Activated CD4-positive, CD25-positive, alpha-beta regulatory T cell treated with anti-CD3 and anti-CD28 coated beads, Interleukin-2, amount 50 U/mL, for 16 hours (primary cell): ENCODE measurements at places on chromosomes 1 and 21.

DNA sequence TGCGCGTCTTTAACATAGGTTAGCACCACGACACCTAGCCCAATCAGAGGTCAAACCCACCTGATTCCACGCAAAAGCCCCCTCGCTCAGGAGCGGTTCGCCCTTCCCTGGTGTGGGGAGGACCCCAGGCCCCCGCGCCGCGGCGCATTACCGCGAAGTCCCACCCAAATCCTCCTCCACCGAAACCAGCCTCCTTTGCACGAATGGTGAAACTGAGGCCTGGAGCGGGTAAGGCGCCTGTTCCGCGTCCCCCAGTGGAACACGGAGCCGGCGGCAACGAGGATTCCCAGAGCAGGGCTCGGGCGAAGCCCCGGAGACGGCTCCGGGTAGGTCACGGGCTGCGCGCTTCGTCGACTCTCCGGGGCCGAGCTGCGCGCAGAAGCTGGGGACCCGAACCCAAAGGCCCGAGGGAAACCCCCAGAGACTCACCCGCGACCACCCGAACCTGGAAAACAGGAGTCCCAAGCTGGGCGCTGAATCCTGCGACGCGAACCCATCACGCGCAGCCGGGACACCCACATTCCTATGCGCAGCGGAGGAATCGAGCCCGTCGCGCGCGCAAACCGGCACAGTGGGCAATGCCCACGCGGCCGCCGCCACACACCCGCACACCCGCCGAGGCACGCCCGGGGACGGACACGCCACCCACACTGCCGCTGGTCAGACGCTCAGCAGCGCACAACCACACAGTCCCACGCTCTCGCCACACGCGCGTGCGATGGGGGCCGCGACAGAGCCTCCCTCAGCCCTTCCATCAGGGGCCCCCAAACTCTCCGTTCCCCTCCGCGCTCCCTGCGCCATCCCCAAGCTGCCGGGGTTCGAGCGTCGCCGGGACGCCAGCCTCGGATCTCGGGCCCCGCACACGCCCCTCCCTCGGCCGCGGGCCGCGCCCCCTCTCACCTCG, 507 bp downstream of the GLIS1 start:
- DNase-seq = no peak

GRCh38 chr1:82830690-82831380, 1030.1 kb downstream of the ADGRL2 start:
- DNase-seq = no peak

DNA sequence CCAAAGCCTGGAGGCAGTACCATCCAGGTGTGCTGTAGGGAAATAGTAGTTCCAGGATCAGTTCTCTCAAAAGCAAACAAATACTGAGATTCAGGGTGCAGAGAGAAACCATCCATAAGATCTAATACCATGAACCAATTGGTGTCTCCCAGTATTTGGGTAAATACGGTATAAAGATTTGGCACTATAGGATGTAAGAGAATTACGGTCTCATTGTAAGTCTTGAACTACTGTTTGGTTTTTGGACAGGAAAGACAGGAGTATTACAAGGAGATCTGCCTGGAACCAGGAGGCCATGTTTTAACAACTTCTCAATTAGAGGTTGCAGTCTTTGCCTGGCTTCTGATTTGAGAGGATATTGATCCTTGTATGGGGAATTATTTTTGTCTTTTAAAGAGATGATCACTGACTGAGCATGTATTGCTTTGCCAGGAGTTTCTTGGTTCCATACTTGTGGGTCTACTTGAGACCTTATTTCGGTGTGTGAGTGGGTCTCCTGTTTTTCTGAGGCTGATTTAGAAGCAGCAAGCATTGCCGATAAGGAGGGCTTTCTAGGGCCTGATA, 10.2 kb downstream of the AADACL4 start:
- DNase-seq = no peak

- DNase-seq = no peak
Measured at GRCh38 chr1:60916906-60917305, 165.5 kb upstream of the NFIA start.

- DNase-seq = no peak
Measured at GRCh38 chr1:24936684-24937083, 6.6 kb upstream of the RUNX3 start.

- no peak for DNase-seq
Measured at GRCh38 chr1:181086926-181087325, 1.6 kb upstream of the IER5 start.

GRCh38 chr1:81023187-81023724, 777.5 kb upstream of the ADGRL2 start:
- DNase-seq = no peak

DNA sequence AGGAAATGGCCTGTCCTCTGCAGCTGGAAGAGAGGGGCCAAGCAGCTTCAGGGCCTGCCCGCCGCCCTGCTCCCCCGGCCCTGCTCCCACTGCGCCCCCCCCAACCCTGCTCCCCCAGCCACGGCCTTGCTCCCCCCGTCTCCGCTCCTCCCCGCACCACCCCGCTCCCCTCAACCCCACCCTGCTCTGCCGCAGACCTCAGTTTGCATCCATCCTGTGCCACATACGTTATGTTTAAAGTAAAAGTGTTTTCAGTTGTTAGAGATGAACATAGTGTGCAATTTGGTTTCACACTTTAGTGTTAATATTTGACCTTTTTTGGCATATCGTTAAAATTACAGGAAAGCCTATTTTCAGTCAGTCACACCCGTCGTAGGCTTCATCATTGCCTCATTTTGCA, 34.1 kb upstream of the DIP2A start:
- no peak for DNase-seq

GRCh38 chr1:41918450-41919043, at the start of gene HIVEP3:
Gene HIVEP3 (minus strand): TSS chr1:41918922.
- DNase-seq = no peak

- DNase-seq = no peak
Measured at GRCh38 chr1:5597991-5598823, 394.0 kb downstream of the NPHP4 start.

DNA sequence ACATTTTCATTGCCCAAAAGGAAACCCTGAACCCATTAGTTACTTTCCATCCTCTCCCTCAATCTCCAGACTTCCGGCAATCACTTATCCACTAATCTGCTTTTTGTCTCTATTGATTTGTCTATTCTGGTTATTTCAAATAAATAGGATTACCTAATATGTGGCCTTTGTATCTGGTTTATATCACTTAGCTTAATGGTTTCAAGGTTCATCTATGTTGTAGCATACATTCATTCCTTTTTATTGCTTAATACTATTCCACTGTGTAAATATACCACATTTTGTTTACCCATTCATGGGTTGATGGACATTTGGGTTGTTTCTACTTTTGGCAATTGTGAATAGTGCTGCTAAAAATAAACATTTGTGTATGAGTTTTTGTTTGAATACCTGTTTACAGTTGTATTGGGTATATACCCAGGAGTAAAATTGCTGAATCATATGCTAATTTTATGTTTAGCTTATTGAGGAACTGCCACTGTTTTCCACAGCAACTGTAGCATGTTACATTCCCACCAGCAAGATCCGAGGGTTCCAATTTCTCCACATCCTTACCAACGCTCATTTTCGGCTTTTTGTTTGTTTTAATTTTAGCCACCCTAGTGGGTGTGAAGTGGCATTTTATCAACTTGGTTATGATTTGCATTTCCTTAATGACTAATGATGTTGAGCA, 2.5 kb upstream of the SLC25A44 start:
- DNase-seq = no peak

GRCh38 chr1:46617108-46617800, 643 bp upstream of the MOB3C start:
- no peak for DNase-seq

DNA sequence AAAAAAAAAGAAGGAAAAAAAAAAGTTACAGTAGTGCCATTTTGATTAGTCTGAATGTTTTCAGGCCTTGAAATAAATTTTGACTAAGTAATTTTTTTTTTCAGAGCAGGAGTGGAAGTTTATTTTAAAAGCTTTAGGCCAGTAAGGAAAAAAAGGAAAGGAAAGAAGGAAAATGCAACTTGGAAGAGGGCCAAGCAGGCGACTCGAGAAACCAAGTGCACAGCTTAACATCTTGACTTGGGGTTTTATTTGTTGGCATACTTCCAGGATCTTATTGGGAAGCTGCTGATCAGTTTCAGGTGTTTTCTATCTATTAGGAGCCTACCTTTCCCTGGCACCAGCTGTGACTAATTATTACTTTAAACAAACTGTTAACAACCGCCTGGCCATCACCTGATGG, 41.7 kb downstream of the ATF3 start:
- DNase-seq = no peak

GRCh38 chr1:167330601-167331293, 110.1 kb downstream of the POU2F1 start:
- DNase-seq = no peak

DNA sequence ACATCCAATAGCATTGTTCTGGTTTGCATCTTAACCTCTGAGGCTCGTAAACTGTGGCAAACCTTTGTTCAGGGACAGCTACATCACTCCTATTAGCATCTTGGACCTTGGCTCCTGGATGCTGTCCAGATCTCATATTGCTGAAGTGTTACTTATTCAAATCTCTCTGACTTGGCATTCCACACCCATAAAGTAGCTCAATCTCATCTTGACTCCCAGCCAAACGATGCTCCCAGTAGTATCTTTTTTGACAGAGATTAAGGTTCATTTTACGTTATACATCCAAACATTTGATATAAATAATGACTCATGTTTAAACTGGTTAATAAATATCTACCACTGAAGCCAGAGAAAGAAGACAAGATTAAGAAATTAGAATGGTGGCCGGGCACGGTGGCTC, 4.4 kb upstream of the FLVCR1 start:
- DNase-seq = no peak

DNA sequence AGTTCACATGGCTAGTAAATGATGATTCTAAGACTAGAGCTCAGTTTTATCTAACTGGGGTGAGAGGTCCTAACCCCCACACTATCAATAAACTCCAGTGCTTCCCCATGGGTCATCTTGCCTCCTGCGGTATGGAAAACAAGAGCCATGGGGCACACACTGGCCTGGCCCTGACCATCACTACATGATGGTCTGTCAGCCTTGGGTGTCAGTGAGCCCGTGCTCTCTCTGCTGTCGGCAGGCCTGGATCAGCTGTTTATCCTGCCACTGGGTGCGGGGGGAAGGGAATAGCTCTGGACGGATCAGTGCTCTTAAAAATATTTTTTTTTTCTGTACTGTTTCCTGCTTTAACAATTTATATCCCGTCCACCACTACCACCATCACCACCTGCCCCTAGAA, 255.0 kb upstream of the ADGRL2 start:
- DNase-seq = no peak

DNA sequence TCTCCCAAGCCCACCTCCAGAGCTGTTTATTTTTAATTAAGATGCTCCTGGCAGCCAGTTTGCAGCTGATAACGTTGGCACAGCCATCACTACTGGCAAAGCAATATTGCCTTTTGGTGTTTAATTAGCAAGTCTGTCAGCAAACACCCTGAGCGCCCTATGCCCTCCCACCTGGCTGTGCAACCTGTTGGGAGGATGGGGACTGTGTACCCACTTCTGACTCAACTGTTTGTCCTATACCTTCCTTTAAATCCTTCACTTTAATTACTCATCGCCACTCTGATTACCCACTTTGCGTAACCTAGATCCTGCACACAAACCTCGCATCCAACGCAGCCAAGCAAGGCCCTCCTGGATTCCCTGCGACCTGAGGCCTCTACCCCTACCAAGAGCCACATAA, 67.1 kb downstream of the BCAR3 start:
- DNase-seq = no peak

DNA sequence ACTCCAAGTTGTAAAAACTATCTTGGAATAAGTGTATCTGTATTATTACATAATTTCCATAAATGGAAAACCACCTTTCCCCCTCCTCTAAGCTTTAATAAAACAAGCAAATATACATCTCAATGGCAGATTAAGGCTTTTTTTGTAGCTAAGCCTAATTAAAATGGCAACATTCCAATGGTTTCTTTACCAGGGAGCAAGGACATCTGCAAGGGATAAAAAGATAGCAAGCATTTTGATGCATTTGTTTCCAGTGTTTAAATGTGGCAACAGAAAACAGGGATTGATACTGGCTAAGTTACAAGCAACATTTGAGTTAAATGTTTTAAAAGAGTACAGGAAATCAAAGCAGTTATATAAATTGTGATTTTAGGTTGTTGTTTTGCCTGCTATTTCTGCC, 1012.7 kb downstream of the ADGRL2 start:
- DNase-seq = no peak

- DNase-seq = no peak
Measured at GRCh38 chr1:17485281-17485680, 45.8 kb upstream of the RCC2 start.

GRCh38 chr1:63261736-63262458, 60.5 kb upstream of the FOXD3 start:
- DNase-seq = no peak

DNA sequence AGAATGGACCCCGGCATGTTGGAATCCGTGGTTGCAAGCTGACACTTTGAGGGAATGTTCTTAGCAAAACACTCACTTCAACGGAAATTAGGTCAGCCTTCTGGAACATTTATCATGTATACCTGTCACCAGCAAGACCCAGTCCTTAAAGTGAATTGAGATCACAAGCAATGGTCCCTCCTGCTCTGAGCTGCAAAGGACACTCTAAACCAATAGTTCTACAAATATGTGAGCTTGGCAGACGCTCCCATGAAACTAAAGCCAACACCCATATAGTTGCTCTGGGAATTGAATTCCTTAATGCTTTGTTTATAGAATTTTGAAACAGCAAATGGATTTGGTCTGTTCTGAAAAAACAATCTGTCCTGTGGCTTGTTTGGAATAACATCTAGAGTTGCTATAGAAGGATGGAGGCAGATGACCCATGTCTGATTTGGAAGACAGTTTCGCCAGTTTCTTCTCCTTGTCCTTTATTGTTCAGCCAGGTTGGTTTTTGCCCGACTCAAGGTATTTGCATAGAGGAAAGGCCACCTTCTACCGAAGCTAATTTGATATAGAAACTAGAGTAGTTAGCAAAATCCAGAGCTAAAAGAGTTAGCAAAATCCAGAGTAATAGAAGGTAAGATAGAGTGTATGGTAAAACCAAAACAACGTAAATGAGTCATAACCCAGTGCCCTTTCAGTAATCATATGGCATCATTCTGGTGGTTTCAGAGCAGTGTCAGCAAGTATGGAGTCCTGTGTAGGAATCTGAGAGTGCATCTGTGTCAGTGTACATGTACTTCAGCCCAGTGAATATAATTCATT, 236.2 kb downstream of the NFIA start:
- DNase-seq = no peak

GRCh38 chr1:231857609-231858135, 231.1 kb downstream of the DISC1 start:
- DNase-seq = no peak

DNA sequence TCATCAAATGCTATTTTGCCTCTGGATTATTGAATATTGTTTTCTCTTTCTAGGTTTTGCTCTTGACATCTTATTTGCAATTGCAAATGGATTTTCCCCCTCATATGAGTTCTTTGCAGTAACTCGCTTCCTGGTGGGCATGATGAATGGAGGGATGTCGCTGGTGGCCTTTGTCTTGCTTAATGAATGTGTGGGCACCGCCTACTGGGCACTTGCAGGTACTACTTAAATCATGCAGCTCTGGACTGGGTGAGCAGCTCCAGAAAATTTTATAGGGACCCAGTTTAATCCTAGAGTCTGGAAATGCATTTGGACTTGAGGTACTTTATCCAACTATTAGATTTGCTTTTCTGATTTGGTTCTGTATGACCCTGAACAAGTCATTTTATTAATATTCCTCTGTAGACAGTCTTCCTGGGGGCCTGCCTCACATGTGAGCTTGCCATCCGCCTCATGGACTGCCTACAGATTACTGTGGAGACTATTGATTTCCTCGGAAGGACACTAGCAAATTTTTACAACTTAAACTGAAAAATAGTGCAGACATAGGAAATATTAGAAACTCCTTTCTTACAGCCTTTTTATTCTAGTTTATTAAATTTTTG, 44.5 kb downstream of the SLC22A15 start:
- DNase-seq = no peak

- no peak for DNase-seq
Measured at GRCh38 chr1:36775716-36776115, 258.6 kb downstream of the GRIK3 start.
